ENCODE measurements at places on chromosomes 12 and 14. TPM values are rescaled to one million over a fixed set of nuclear protein-coding genes. Genes with fewer than 3 reads are reported as not detected.
A peak's percentile ranks its signal among the peaks of the same experiment; 100 is the strongest.

The NEDD8 gene
- total RNA-seq: 165 TPM

The GLIPR1 gene
- 12.1 TPM for total RNA-seq

The TAS2R42 gene
- not detected for total RNA-seq

- H3K4me1 ChIP-seq: no peaks in the 10 kb centered on the region
- no peaks in the 10 kb centered on the region for H3K36me3 ChIP-seq
- no peak overlapping the region for H3K4me3 ChIP-seq
- H3K27ac ChIP-seq: no peak overlapping the region
Measured at GRCh38 chr12:17588968-17589367, 501.0 kb downstream of the RERGL start.

DNA sequence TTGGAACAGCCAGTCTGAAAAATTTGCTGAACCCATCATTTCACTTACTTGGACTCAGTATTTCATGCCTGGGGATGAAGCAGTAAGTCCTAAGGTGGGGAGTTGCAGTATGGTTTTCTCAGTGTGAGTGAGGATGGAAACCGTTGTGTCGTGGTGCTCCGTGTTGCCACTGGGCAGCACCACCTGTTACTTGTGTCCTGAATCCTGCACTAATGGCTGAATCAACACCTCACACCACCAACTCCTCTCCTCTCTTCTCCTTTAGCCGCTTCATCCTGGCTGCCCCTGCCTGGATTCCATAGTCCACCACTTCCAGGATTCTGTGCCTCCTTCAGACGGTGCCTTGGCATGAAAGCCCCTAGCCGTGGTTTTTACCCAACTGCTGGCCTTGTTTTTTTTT, 3.0 kb upstream of the EP400 start:
- H3K27ac ChIP-seq: no peak overlapping the region
- no peaks in the 10 kb centered on the region for H3K27me3 ChIP-seq
- H3K4me1 ChIP-seq: peaks cover 4% of the 10 kb centered on the region
- no peak for DNase-seq
- H3K36me3 ChIP-seq: no peaks in the 10 kb centered on the region
- no peak overlapping the region for H3K4me3 ChIP-seq

DNA sequence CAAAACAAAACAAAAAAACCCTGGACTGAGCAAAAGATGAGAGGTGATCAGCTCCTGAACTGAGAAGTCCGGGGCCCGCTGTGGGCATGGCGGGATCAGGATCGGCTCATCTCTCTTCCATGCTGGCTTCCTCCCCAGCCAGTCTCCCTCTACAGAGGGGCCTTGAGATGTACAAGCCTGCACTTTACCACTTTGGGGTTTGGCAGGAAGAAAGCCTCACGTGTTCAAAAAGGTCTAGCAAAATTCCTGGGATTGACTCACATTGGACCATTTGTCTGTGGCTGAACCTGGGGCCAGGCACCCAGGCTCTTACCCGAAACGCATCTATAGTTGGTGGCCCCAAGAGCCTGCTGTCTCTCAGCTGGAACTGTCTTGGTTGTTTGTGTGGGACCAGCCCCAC, 89.0 kb downstream of the SLC24A4 start:
- H3K36me3 ChIP-seq: no peaks in the 10 kb centered on the region
- no peak for DNase-seq
- no peak overlapping the region for H3K4me3 ChIP-seq
- no peaks in the 10 kb centered on the region for H3K27me3 ChIP-seq
- H3K27ac ChIP-seq: no peak overlapping the region

- no peaks in the 10 kb centered on the region for H3K4me1 ChIP-seq
- H3K27ac ChIP-seq: no peak overlapping the region
- no peaks in the 10 kb centered on the region for H3K27me3 ChIP-seq
- peak; percentile 56 for DNase-seq
Measured at GRCh38 chr12:50070314-50071060, 13.1 kb downstream of the ASIC1 start.

DNA sequence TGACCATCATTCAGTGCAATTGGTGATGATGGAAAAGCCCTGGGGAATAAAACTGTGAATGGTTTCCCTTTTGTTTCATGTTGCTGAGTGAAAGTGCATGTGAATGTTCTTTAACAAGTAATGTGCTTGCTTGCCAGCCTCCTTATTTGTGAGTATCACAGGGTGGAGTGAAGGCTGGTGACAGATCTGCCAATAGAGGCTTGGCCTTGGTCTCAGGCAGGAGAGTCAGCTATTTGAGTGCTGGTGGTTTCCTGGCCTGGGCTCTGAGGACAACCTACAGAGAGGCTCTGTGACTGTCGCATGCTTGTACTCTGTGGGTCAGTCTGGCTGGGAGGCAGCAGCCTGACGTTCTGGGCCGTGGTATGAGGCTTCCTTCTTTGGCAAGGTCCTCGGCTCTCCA, 20.7 kb downstream of the KRT85 start:
- H3K36me3 ChIP-seq: no peaks in the 10 kb centered on the region
- peak overlapping the region; percentile 68 for H3K27ac ChIP-seq
- no peaks in the 10 kb centered on the region for H3K27me3 ChIP-seq
- no peak overlapping the region for H3K4me3 ChIP-seq
- no peaks in the 10 kb centered on the region for H3K4me1 ChIP-seq
- DNase-seq: no peak

DNA sequence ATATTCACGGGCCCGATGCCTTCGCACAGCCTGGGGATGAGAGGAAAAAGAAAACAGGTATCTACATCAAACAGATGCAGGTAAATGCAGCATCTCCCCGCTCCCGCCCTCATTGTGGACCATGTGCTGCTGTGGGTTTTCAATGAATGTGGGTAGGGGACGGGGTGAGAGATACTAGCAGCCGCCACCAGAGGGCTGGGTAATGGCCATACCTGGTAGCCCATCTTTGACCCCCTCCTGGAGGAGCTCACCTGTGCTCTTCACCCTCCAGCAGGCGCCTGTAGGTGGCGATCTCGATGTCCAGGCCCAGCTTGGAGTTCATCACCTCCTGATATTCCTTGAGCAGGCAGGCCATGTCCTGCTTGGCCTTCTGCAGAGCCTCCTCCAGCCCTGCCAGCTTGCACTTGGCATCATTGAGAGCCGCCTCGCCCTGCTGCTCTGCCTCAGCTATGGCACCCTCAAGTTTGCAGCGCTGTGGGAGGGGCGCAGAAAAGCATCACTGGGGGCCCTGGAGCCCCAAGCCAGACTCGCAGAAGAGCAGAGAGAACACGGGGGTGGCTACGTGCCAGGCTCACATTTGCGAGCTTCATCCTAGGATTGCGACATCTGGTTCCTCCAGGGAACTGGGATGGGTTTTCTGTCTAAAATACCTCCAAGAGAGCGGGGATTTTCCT, 10.2 kb downstream of the KRT82 start:
- no peak overlapping the region for H3K4me3 ChIP-seq
- no peak overlapping the region for H3K27ac ChIP-seq

DNA sequence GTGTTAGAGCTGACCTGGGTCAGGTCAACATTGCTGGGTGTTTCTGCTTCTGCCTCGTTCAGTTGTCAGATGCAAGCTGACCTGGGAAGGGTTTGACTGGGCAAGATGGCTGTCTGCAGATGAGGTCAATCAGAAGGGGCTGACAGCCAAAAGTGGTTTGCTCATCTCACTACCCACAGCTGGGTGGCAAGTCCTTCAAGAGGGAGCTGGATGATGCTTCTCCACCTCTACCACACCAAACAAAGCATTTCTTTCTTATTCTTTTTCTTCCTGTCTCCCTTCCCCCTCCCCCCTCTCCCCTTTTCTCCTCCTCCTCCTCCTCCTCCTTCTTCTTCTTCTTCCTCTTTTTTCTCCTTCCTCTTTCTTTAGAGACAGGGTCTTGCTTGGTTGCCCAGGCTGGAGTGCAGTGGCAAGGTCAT, 268.2 kb upstream of the PLEKHG7 start:
- no peak for DNase-seq
- H3K4me1 ChIP-seq: no peaks in the 10 kb centered on the region
- no peaks in the 10 kb centered on the region for H3K27me3 ChIP-seq
- no peak overlapping the region for H3K27ac ChIP-seq
- H3K36me3 ChIP-seq: no peaks in the 10 kb centered on the region

Data from breast epithelium (tissue), 4 donors.